ENCODE measurements at places on chromosomes 16 and 17.

DNA sequence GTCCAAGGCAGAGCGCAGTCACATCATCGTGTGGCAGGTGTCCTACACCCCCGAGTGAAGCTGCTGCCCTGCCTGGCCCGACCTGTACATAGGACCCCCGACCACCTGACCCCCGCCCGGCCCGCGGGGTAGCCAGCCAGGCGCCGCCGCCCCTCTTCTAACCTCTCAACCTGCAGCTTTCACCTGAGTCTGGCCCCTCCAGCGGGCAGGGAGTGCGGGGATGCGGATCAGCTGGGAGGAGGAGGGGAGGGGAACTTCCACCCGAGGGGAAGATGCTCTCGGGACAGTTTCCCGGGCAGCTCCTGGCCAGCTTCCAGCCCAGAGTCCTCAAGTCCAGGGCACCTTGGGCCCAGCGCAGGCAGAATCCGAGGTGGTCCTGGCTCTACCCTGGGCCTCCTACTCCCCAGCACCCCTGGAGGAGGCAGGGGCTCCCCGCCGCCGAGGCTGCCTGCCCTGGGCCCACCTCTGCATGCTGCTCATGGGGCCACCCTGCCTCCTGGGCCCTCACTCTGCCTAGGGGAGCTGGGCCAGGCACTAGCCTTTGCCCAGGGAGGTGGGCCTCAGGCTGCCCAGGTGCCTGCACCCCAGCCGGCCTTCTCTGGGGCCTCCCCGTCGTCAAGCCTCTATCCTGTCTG lies 2.5 kb downstream of the NME3 start:
- DNase-seq: no peak

GRCh38 chr17:2025622-2026309 lies 632 bp upstream of the RTN4RL1 start:
- DNase-seq: peak; percentile 78

- no peak for DNase-seq
These were observed 27.8 kb downstream of the ZC3H18 start for GRCh38 chr16:88597856-88598491.

DNA sequence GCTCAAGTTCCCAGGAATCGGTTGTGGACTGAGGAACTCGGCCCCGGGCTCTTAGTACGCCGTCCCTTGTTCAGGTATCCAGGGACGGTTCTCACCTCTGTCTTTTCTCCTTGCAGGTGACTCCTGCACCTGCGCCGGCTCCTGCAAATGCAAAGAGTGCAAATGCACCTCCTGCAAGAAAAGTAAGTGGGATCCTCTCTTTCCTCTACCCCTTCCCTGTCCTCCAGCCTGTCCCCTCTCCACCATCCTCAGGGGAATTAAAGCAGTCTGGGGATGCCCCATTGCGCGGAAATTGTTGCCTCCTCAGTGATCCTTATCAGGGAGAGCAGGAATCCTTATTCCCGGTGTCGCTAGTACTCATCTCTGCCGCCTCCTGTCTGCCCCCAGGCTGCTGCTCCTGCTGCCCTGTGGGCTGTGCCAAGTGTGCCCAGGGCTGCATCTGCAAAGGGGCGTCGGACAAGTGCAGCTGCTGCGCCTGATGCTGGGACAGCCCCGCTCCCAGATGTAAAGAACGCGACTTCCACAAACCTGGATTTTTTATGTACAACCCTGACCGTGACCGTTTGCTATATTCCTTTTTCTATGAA lies 585 bp downstream of the MT2A start:
- no peak for DNase-seq

DNA sequence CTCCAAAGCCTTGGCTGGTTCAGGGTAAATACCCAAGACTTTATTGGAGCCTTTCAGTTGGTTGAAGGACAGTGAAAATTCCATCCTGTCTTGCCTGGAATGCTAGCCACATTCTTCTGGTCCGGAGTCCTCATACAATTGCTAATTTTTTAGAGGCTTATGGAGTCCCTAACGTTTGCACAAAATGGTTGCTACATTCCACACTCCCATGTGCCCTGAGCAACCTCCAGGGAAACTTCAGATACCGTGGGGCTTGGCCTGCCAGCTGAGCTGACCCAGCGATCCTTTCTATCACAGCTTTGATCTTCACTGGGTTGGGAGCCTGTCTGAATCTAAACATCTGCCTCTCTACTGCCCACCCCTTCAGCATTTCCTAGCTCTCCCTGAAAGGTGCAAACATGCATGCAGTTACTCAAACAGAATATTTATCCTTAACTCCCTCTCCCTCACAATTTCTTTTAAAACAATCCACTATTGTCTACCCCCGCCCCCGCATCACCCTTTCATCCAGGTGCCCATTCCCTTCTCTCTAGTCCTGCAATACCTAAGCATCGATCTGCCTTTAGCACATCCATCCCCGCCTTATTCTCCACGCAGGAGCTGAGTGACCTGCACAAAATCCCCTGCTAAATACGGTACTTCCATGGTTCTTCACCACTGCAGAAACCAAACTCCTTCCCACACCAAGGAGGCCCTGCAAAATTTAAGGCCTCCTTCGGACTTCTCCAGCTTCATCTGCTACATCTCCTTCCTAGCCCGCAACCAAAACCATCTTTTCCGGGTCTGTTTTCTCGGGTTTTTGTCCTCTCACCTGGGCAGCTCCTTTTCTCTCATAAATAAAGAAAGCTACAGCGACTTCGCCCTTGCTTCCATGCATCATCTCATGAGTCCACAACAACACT lies 810 bp upstream of the GAN start:
- no peak for DNase-seq

- no peak for DNase-seq
These were observed 247.9 kb downstream of the SEC14L1 start for GRCh38 chr17:77388384-77389306.

DNA sequence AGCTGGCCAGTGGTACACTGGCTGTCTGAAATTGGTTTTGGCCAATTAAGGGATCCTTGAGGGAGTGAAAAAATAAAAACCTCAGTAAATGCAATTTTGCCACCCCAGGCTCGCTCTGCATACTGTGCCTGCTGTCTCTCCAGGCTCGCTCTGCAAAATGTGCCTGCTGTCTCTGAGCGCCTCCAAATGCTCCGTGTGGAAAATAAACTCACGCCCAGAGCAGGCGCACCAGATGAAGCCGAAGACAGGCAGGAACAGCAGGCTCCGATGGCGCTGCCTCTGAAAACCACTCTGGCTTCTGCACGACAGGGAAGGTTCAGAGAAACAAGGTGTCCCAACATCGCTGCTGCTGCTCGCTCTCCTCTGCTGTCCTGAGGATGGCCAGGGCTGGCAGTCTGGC lies 29.1 kb downstream of the SNN start:
- DNase-seq: peak; percentile 29

DNA sequence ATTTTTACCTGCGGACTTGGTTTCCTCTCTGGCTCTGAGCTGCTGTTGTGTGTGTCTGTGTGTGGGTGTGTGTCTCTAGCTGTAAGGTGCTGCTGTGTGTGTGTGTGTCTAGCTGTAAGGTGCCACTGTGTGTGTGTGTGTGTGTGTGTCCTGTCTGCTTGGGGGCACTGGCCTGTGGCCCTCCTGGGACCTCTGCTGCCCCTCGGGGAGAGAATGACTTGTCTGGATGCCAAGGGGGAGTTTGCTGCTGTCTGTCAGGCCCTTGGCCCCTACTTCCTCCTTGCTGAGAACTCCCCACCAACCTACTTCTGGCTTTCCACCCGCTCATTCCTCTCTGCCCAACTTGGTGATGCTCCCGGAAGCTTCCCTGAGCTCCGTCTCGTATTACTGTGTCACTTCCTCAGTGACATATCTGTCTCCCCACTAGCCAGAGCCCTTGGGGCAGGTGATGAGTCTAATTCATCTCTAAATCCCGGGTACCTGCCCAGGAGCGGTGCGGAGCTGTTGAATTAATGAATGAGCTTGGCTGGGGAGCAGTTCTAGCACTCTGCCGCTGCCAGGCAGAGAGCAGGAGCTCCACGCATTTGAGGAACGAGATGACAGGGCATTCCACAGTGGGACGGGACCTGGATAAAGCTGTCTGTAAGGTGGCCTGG lies 3.5 kb upstream of the LASP1NB start:
- no peak for DNase-seq

GRCh38 chr16:56700195-56700594 lies 17.9 kb downstream of the MT1X start:
- no peak for DNase-seq

- DNase-seq: no peak
These were observed 16.3 kb downstream of the PIK3R5 start for GRCh38 chr17:8949061-8949661.

GRCh38 chr17:3719265-3719664 lies 4.4 kb upstream of the HASPIN start:
- DNase-seq: no peak

DNA sequence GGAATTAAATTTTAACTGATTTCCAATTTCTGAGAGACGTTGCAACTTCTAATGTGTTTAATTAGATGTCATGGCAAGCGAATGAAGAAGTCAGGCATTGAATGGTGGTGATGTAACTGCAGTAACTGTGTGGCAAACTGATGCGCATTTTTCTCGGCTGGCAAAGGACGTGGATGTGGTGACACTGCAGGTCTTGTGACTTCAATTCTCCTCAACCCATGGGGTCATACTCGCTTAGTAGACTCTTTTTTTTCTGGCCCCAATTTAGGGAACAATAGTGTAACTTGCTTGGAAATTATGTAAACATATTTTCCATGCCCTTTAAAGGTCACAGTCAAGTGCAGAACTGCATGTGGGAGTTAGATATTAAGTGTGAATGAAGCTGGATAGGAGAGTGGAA lies 1.9 kb upstream of the FAM20A start:
- no peak for DNase-seq

DNA sequence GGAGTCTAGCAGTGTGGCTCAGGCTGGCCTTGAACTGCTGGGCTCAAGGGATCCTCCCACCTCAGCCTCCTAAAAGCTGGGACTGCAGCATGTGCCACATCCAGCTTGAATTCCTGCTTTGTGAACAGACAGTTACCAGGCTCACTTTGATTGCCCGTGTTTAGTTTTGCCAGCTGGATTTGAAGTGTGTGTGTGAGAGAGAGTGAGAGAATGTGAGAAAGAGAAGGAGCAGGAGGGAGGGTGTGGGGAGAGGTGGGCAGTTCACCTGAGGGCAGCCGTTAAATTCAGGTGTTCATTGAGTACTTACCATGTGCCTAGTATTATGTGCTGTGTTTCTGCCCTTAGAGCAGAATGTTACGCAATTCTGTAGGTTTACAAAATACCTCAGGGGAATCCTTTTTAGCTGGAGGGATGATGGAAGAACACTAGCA lies 4.7 kb downstream of the DUSP14 start:
- DNase-seq: no peak

GRCh38 chr17:21295036-21295952 lies 10.8 kb downstream of the MAP2K3 start:
- DNase-seq: peak; percentile 60

- no peak for DNase-seq
These were observed 478.8 kb upstream of the CDH11 start for GRCh38 chr16:65600629-65601028.

DNA sequence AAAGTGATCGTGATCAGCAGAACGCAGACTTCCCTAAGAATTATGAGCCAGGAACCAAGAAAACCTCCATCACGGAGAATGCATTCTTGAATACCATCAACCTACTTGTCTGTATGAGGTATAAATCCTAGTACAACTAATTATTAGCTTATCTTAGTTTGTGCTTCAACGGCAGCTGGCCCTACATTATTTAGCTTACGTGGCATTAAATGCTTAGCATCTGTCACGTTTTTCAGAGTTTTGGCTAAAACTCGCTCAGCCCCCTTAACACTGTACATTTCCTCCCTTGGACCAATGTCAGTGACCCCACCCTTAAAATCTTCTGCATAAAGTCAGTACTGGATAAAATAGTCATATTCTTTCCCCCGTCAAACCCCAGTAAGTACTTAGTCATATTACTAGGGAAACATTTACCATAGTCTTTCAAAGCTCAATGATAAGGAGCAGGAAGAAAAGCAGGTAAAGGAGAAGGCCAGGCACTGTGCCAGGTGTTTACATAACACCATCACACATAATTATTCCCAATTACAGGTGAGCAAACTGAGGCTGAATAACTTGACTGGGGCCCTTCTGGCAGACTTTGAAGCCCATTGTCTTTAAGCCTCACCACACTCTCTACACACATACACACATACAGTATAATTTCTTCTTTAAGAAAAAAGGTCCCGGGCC lies 16.6 kb upstream of the TXNDC11 start:
- DNase-seq: peak; percentile 26

DNA sequence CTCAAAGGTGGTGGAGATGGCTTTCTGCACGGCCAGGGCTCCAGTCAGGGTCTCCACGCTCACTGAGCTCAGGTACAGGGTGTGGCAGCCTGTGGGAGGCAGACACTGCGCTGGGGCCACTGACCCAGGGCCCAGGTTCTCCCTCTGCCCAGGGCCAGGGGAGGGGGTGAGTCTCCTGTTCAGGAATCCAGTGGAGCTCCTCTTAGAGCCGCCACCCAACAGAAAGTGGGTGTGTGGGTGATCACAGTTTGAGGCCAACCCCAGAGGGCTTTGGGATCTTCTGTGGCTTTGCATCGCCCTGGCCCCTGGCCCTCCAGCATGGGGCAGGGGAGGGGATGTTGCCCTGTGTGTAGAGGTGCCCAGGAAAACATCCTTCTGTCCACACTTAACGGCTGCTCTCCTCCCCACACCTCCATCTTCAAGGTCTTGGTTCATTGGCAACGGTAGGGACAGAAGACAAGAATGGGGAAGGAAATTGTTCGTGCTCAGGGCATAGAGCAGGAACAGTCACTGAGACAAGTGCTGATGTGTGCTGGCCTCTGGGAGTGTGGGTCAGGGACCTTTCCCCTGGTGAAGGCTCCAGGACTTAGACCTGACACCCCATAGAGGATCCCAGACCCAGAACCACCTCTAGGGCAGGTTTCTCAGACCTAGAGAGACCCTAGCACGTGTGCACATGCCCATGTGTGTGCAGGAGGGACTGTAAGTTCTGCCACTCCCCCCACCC lies 21.5 kb downstream of the TNS4 start:
- DNase-seq: no peak

- DNase-seq: no peak
These were observed 84.6 kb downstream of the GP2 start for GRCh38 chr16:20242568-20243255.

GRCh38 chr16:30654856-30655255 lies 3.4 kb upstream of the FBRS start:
- no peak for DNase-seq

GRCh38 chr17:48825446-48826381 lies 5.1 kb upstream of the CALCOCO2 start:
- DNase-seq: no peak

DNA sequence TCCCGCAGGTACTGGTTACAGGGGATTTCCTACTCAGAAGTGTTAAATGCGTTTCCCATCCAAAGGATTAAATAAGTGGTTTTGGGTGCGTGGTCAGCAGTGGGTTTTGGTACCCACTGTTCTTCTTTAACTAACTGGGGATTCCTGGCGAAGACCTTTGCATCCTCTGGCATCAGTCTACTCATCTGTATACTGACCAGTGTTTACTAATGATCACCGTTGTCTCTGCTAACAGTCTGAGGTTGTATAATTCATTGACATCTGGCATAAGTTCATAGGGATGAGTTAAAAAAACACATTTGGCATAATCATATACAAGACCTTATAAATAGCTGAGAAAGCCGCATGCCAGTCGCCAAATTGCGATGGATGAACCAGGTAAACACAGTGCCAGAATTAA lies 339.1 kb downstream of the PMP22 start:
- no peak for DNase-seq

All from NCI-H1694 (cell line).